NCI-H1092 (cell line): ENCODE measurements at places on chromosomes 13 and 19.

DNA sequence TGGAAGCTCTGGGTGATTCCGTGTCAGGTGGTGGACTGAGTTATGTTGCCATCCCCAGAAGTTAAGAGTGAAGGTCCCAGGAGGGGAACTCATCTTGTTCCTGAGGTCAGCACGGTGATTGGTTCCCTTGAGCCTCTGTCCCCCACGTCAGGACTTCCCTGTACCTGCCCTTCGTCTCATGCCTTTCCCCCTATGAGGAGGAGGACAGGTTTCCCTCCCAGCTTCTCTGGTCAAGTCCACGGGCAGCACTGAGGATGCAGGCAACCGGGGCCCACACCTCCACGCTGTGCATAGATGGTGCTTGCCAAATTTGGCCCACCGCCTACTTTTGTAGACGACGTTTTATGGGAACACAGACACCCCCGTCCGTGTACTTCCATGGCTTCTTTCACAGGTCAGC lies 42.7 kb downstream of the TEX29 start:
- no peak for DNase-seq

GRCh38 chr13:52022356-52022755 lies 2.1 kb upstream of the UTP14C start:
- no peak for DNase-seq

GRCh38 chr13:46747031-46747820 lies 49.7 kb downstream of the ESD start:
- DNase-seq = no peak

DNA sequence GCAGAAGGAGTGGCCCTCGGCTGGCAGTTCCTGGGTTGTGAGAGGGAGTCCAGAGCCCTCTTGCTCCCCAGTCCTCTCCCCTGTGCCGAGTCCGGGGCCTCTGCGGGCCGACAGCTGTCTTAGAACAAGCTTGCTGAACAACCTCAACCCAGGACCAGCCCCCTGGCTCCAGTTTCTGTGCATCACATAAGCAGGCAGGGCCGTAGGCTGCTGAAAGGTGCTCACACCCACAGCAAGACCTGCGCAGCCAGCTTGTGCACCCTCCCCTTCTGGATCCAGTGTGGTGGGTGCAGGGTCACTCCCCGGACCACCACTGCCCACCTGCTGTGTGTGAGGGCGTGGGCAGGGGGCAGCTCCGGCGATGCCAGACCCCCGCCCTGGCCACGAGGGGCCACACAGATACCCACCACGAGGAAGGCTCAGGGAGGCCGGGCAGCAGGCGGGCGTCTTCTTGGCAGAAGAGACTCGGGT lies 25.2 kb upstream of the F7 start:
- no peak for DNase-seq

GRCh38 chr13:24460256-24460655 lies 52.3 kb downstream of the PARP4 start:
- DNase-seq = no peak

DNA sequence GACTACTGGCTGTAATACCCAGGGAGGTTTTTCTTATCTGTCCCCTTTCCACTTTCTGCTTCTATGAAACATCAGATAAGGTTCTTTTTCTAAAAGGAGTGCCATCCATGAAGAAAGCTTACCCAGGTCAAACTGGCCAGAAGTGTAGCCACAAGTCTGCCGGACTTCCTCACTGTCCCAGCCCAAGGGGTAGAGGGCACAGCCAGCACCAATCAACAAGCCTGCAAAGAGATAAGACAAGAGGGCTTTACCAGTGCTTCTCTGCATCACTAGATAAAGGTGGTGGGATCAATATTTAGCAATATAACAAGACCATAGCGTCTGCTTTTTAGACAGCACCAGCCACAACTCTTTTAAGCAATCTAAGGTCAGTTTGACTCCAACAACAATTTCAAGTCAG lies 224.7 kb downstream of the LHFPL6 start:
- no peak for DNase-seq

DNA sequence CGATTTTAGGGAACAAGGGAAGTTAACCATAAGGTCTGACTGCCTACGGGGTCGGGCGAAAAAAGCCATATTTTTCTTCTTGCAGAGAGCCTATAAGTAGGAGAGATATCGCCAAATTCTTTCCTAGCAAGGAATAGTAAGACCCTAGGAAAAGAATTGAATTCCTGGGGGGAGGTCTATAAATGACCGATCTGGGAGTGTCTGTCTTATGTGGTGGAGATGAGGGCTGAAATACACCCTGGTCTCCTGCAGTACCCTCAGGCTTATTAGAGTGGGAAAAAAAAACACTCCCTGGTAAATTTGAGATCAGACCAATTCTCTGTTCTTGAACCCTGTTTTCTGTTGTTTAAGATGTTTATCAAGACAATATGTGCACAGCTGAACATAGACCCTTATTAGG lies 447.5 kb upstream of the ATXN8OS start:
- DNase-seq = no peak

GRCh38 chr13:75432045-75432444 lies 49.9 kb downstream of the TBC1D4 start:
- DNase-seq = no peak

GRCh38 chr13:97648171-97648880 lies 214.4 kb downstream of the RAP2A start:
- no peak for DNase-seq

- no peak for DNase-seq
These were observed 350.1 kb downstream of the FOXO1 start for GRCh38 chr13:40316301-40316700.

DNA sequence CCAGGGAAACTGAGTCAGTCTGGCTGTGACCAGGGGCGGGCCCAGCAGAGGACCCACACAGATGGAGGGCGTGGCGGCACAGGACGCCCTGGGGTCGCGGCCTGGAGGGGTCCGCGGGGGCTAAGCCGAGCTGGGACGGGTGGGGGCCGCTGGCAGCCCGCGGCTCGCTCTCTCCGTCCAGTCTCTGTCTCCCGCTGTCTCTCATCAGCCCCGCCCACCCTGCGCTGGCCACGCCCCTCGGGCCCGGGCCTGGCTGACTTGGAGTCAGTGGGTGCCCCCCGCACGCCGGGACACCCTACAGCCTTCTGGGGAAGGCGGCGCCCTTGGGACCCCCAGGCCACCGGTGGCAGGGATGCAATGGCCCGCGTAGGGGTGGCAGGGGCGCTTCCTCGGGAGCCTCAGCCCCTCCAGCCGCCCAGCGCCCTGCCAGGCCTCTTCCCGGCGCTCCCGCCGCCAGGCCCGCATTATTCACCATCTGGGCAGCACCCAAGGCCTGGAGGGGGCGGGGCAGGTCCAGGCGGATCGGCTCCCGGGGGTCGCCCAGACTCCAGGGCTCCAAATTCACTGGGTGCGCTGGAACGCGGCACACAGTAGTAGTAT lies at the start of gene TBXA2R:
Gene TBXA2R (minus strand): TSS at position 186 of the 600 bp plus-strand sequence. CDS start 6,241 bp downstream, outside the sequence.
- DNase-seq = no peak

DNA sequence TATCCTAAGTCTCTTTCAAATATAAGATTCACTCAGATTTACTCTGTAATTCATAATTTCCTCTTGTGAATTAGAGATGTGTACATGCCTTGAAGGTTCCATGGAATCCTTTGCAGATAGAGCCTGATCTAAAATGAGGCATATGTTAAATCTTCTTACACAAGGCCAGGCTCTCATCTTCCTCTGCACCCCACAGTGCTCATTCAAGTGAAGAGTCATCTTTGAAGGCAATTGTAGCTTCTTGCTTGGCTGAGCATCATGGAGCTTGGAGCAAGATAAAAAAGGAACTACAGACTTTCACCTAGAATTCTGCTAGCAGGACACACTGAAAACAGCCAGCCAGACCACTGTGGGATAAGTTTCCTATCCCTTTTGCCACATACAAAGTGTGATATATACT lies 566.4 kb downstream of the PCDH9 start:
- no peak for DNase-seq

GRCh38 chr19:18286973-18287635 lies 5.7 kb upstream of the JUND start:
- no peak for DNase-seq

DNA sequence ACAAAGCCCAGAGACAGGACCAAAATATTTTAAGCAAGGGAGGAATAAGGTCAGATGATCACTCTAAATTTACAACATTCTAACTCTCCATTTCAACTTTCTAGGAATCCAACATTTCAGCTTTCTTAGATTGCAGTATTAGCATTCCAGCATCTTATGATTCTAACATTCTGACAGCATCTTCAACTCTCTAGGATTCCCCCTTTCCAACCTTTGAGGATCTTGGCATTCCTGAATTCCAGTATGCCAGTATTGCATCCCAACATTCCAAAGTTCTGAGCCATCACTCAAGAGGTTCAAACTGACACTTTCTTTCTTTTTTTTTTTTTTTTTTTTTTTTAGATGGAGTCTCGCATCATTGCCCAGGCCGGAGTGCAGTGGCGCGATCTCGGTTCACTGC lies 13.8 kb downstream of the TGFB1 start:
- no peak for DNase-seq
